ENCODE measurements at places on chromosomes 2 and 18.

- no peak for DNase-seq
These were observed 10.8 kb downstream of the DSG2 start for GRCh38 chr18:31508781-31509180.

GRCh38 chr2:627340-627709, 49.9 kb downstream of the TMEM18 start:
- no peak for DNase-seq

DNA sequence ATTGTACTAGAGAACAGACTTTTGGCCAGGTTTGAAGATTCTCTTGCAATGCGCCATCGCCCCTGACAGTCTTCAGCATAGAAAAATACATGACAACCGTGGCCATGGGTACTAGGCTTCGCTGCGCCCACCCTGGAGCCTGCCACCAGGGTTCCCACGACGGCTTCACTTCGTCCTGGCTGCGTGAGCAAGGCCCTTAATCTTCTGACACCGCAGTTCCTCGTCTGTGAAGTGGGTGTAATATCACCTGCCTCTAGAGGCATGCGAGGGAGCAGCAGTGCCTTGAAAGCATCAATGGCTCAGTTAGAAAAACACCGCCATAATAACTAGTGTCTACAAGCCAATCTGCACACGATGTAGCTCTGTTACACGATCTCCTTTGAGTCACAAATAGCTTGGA, 175.2 kb upstream of the HS6ST1 start:
- DNase-seq = no peak

GRCh38 chr2:128261245-128262128, 57.2 kb downstream of the HS6ST1 start:
- DNase-seq = no peak

- no peak for DNase-seq
These were observed 12.2 kb upstream of the DNPEP start for GRCh38 chr2:219399716-219400478.

DNA sequence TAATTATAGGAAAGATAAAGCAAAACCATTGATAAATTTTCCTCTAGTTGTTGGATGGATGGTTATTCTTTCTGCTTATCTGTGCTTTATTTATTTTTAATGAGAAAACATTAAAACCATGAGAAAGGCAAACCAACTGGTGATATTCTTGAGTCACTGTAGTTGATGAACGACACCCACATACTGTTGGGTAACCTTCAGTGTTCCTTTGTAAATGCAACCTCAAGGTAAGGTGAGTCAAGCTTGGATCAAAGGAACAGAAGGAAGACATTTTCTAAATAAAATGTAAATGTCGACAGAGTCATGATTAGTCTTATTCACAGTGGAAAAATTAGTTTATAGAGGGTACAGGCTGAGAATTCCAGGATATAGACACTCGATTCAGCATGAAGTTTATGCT, 12.7 kb downstream of the ABCB11 start:
- DNase-seq = no peak

GRCh38 chr2:9332853-9333245, 90.5 kb downstream of the ITGB1BP1 start:
- DNase-seq = no peak

DNA sequence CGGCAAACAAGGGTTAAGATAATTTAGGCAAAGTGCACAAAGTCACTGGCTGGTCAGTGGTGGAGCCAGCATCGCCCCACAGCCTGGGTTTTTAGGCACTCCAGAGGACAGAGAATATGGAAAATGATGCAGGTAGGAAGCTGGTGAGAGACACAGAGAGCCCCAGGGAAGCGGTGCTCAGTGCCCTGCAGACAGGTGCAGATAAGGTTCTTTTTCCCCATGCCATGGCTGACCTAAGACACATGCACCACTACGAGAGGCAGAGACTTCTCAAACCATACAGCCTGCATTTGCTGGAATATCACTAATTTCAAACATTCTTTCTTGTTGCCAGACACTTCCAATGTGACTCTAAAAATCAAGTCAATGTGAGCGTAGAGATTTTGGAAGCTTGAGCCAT, 205.7 kb upstream of the APCDD1 start:
- DNase-seq = no peak

- DNase-seq = no peak
These were observed 45.5 kb downstream of the TWSG1 start for GRCh38 chr18:9380101-9380500.

DNA sequence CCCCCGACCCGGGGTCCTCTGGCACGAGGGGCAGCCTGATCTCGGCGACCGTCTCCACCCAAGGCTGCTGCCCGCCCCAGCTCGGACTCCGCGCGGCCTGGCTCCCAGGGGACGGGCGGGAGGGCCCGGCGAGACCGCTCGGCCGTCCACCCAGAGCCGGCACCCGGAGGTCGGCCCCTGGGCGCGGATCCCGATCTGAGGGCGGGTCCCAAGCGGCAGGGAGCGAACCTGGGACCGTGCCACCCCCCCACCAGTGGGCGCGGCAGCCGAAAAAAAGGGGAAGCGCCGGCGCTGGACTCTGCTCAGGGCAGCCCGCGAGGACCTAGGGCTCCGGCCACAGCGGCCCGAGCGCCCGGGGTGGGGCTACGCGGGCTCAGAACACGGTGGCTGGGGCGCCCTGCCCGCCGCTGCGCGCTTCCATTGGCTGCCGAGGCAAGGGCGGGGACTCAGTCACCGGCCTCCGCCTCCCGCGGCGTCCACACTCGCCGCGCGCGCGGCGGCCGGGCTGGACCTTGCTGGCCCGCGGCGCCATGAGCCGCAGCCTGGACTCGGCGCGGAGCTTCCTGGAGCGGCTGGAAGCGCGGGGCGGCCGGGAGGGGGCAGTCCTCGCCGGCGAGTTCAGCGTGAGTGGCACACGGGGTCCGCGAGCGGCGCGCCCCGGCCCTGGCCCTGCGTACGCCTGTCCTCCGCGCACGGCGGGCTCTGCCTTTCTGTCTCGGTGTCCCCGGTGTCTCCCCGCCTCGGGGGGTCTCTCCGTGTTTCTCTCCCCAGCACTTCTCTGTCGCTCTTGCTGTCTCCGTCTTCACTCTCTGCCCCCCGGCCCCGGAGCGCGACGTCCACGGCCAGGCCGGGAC, at the start of gene PTPN18:
Gene PTPN18 (plus strand): TSS at position 479 of the 854 bp plus-strand sequence. CDS start 52 bp downstream, at position 531.
- DNase-seq = no peak

DNA sequence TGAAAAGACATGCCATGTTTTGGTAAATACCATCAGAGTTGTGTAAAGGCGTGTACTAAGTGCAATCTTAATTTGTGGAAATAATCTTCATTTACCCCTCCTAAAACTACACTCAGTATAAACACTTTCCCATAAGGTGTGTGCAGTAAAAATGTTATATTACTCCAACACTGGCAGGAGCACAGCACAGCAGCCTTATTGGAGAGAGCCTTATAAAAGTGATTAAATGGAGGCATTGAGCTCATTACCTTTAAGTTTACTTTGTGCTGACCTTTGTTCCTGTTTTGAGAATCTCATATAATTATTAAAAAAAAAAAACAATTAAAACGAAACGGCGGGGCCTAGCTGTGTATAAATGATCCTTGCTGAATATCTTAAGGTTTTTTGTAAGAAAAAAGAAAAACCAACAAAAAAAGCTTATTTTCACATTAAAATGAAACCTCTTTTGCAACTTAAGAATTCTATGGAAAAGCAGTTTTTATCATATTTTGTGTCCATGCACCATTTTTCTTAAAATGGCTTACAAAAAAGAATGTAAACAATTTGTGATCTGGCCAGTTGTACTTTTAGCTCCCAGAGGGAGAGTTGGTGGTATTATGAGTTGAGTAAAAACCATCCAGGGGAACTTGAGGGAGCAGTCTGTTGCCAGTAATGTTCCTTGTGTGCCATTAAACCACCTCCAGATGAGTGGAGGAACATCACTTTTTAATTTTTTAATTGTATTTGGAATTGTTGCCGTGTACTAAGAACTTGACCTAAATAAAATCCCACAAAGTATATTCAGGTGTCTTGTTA, 103.4 kb downstream of the ABI2 start:
- no peak for DNase-seq

DNA sequence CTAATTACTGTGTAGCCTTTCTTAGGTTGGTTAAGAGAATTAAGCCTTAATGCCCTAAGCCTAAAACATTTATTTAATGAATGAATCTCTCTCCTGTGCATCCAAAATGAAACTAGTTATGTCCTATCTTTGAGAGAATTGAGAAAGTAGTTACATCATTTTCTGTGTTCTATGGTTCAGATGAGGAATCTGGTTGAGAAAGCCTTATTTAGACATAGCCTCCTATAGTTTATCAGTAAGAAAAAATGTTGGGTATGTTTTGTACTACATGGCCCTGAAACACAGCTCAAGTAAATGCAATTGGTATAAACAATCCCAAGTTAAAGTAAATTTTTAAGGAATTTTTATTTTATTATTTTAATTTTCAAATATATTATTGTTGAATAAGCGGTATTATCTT, 25.9 kb upstream of the RAMP1 start:
- DNase-seq = no peak

DNA sequence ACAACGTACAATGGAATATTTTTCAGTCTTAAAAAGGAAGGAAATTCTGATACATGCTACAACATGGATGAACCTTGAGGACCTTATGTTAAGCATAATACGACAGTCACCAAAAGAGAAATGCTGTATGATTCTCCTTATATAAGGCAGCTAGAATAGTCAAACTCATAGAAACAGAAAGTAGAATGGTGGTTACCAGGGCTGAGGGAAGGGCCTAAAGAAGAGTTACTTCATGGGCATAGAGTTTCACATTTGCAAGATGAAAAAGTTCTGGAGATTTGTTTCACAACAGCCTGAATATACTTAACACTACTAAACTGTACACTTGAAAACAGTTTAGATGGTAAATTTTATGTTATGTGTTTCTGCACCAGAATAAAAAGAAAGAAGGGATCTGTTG, 113.3 kb downstream of the GALNT1 start:
- DNase-seq = no peak

- no peak for DNase-seq
These were observed 80.8 kb upstream of the LCLAT1 start for GRCh38 chr2:30366199-30366691.

GRCh38 chr2:246489-247144, 17.2 kb downstream of the SH3YL1 start:
- DNase-seq = no peak

- no peak for DNase-seq
These were observed 4.9 kb downstream of the MBD1 start for GRCh38 chr18:50276452-50276851.

DNA sequence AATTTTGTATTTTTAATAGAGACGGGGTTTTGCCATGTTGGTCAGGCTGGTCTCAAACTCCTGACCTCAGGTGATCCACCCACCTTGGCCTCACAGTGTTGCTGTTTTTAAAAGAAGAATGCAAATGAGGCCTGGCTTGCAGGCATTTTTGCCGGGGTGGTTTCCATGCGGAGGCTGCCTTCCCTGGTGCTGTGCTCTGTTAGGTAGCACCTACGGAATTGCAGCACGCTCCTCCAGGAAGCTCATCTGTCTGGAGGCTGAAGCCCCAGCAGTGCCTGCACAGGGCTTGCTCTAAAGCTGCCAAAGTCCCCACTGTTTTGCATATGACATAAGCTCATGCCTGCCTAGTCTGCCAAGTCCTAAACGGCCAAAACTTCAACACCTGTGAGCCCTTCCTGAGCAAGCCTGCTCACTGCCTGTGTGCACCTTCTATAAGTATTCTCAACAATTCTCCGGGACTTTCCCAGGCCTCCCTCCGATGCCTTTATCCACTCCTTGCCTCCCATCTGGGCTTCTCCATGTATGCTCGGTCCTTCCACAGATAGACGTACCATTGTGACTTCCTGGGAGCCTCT, 551.3 kb upstream of the RAB6C start:
- DNase-seq = no peak
